ENCODE measurements at places on chromosomes 7 and 10. TPM values are rescaled to one million over a fixed set of nuclear protein-coding genes. Genes with fewer than 3 reads are reported as not detected.

DNA sequence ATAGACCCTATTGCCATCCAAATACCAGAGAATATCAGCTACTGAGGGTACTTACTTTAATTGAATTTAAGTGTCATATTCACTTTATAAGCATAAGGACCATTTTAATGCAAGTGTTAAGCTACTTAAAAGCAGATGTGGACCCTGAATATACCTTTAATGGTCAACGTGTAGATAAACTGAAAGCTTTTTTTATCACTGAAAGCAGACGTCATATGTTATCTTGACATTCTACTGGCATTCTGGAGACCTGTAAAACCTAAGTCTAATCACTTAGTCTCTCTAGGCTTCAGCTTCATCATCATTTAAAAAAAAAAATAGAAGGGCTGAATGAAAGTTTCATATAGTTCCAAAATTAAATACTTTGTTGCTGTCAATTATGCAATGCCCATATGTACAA is 116.5 kb downstream of the ELAPOR2 start:
- no peak for DNase-seq

Gene IQUB
- total RNA-seq: 0.08 TPM

DNA sequence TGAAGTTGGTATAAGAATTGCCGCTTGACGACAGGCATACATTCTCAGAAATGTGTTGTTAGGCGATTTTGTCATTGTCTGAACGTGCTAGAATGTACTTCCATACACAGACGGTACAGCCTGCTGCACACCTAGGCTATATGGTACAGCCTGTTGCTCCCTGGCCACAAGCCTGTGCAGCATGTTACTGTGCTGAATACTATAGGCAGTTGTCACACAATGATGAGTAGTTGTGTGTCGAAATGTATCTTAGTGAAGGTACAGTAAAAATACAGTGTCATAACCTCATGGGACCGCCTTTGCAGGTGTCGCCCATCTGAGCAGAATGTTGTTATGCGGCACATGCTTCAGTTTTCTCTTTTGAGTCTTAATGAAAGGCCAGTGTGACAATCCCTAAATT is 66.5 kb downstream of the SHH start:
- DNase-seq: no peak

Gene ITGB8
- total RNA-seq: 3.6 TPM

- no peak for DNase-seq
These were observed 140.9 kb downstream of the AUTS2 start for GRCh38 chr7:69739190-69739589.

Gene ASB13
- 4.2 TPM for total RNA-seq
